Stimulated activated CD8-positive, alpha-beta memory T cell treated with anti-CD3 and anti-CD28 coated beads, Interleukin-15, amount 100 ng/mL, for 24 hours (primary cell): ENCODE measurements at places on chromosomes 6 and 20.

DNA sequence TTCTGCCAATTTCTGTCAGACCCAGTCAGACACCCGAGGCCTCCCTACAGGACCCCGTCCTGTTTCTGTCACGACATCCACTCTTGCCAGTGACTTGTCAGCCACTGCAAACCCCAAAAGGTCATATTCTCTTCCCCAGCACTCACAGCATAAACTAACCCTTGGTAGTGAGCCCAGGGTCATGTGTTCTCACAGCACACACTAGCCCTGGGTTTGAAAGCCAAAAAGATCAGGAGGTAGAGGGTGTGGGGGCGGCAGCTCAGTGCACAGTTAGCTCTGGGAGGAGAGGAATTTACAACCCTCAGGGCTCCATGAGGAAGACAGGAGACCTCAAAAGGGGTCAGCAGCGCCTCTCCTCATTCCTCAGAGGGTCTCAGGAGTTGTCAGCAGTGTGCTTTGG, 9.9 kb upstream of the SNX9 start:
- DNase-seq, result no peak

DNA sequence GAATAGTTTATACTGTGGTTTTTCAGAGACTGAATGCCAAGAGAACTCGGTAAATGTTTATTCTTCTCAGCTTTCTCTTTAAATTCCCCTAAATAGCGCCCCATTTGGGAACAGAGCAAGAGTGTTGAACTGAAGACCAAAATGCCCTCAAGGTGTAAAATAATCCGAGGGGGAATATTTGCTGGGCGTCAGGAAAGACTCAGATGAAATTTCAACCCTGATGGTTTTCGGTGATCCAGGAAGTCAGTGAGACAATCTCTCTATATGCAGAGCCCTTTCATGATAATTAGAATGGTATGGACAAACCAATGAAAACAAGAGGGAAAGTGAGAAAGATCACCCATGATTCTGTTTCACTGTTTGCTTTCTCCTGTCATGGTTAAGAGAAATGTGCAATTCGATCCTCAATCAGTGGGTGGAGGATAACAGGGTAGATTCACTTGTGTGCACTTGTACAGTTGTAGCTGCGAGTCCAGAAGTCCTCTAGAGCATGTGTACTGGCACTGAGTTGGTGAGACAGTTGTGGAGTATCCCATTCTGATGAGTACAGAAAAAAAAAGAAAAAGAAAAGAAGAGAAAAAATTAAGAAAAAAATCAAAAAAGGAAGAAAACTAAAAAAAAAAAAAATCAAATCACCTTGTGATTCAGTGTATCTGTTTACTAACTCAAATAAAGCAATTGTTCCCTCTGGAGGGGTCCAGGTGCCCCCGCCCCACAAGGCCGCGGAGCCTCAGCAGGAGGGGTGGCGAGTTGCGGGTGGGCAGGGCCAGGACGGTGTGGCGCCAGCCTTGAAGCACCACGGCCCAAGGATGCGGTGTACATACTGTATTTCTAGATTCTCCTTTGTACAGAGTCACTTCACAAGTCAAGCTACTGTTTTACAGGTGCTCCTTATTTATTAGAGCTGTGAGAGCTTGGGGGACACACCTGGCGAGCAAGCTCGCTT, 164.9 kb downstream of the SCML4 start:
- no peak for DNase-seq

GRCh38 chr6:148044261-148044751, 298.3 kb upstream of the SASH1 start:
- DNase-seq, result no peak

DNA sequence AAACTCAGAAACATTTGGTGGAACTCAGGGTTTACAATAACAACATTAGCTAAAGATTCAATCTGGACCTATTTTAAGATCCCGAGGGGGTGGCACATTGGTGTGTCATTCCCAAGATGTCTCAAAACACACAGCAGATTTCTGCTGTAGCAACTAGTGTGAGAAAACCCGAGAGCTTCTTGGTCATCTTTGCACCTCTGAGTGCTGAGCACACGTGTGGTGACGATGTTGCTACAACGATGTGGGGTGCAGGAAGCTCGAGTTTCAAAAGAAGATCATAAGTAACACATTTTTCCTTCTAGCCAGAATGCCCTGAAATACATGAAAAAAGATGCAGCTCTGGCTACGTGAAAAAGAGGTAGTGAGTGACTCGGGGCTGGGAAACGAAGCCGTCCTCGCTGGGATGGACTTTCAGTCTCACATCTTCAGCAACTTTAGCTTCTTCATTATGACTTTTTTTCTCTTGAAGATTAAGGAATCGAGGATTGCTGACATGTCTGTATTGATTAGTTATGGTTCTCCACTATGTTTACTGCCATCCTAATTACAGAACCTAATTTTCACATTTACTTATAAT, 1.5 kb downstream of the RAMACL start:
- DNase-seq, result no peak

GRCh38 chr6:137910424-137910834, 43.4 kb downstream of the TNFAIP3 start:
- DNase-seq, result no peak

DNA sequence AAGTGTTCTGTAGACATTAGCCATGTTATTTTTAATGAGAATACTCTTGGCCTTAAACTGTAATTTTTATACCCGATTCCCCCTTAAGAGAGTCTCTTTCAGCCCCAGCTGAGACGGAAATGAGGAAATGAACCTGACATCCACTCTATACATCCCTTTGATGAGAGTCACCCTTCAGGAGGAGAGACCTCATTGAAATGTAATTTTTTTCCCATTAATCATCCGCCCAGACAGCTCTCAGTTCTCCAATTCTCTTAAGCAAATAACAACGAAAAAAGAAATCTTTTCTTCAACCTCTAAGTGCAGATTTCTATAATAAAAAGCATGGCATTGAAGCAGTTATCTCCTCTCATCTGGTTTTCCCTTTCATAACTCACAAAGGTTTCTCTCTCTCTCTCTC, 243.8 kb upstream of the PMEPA1 start:
- no peak for DNase-seq

DNA sequence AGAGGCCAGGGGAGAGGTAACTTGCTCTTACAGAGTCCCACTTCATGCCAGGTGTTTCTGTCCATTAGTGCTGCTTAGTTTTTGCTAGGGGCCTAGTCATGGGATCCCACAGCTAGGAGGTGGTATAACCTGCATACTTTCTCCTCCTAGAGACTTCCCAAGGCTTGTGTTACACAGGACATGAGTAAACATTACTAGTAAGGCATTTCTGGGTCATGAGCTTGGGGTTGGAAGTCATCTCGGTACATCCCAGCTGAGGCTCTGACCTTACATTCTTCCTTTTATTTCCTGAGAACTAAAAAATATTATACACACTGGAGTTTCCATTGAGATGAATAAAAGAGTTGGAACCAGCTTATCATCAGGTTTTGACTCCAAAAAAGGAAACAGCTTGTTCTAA, 20.9 kb upstream of the PNPLA1 start:
- DNase-seq, result no peak

DNA sequence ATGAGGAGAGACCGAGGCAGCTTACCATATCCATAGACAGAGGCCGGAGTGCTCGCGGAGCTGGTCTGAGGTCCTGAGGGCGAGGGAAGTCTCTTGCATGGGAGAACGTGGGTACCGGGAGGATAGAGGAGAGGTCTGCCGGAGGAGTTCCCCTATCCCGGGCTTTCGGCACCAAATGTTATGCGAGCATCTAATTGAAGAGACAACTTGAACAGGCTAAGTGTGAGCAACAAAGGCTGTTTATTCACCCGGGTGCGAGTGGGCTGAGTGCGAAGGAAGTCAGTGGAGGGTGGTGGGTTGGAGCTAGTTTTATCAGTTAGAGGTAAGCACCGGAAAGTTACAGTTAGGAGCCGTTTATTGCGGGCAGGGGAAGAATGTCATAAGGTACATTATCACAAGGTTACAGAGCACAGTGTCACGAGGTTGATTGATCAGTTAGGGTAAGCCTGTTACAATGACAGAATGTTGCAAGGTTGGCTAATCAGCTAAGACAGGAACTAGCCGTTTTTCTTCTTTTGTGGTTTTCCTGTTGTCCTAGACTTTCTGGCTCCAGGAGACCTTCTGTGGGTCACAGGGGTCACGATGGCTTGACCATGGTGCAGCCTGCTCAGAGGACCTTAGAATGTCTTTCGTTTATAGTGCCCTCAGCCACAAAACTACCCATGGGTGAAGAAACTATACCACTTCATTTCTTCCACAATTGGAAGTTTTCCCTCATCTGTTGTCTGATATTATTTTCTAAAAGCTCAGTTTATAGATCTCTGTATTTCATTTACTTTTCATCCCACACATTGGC, 746.0 kb upstream of the ADGRB3 start:
- DNase-seq, result no peak

GRCh38 chr6:30830438-30830837, 53.9 kb upstream of the DDR1 start:
- no peak for DNase-seq

- DNase-seq, result no peak
Observed at GRCh38 chr6:27140999-27141528, 106.4 kb upstream of the PRSS16 start.

GRCh38 chr6:23368557-23368956, 757.5 kb upstream of the NRSN1 start:
- DNase-seq, result no peak
